ENCODE measurements at places on chromosomes 2 and 18. TPM values are rescaled to one million over a fixed set of nuclear protein-coding genes. Genes with fewer than 3 reads are reported as not detected.

KLHL29 gene
- 4.9 TPM for total RNA-seq

NCK2 gene
- 77.1 TPM for total RNA-seq

HNRNPLL gene
- total RNA-seq: 44.0 TPM

DSG1 gene
- total RNA-seq: not detected

RPRM gene
- not detected for total RNA-seq

HOXD12 gene
- total RNA-seq: not detected

GKN2 gene
- not detected for total RNA-seq

PRKCE gene
- 11.3 TPM for total RNA-seq

TTN gene
- total RNA-seq: 11.0 TPM

RIT2 gene
- total RNA-seq: not detected

ITGA4 gene
- total RNA-seq: 214 TPM

FBXO41 gene
- 16.6 TPM for total RNA-seq

CELF4 gene
- total RNA-seq: not detected

POTEJ gene
- not detected for total RNA-seq

GRP gene
- total RNA-seq: not detected

HOXD4 gene
- not detected for total RNA-seq

ALPP gene
- total RNA-seq: not detected

GALR1 gene
- total RNA-seq: not detected

FSHR gene
- total RNA-seq: not detected

NOL4 gene
- total RNA-seq: not detected

CLEC4F gene
- not detected for total RNA-seq

UCN gene
- 3.4 TPM for total RNA-seq

TTC39C gene
- 122 TPM for total RNA-seq

EPG5 gene
- 25.1 TPM for total RNA-seq

FER1L5 gene
- not detected for total RNA-seq

CABYR gene
- 1.2 TPM for total RNA-seq

CDKL4 gene
- total RNA-seq: 0.67 TPM

CPO gene
- not detected for total RNA-seq

TBR1 gene
- not detected for total RNA-seq

SGPP2 gene
- total RNA-seq: 0.38 TPM

EGR4 gene
- total RNA-seq: 0.10 TPM

ANKRD30BL gene
- not detected for total RNA-seq

MCM6 gene
- total RNA-seq: 89.8 TPM

CHRND gene
- total RNA-seq: not detected

HOXD8 gene
- total RNA-seq: not detected

SOS1 gene
- total RNA-seq: 203 TPM

EFR3B gene
- not detected for total RNA-seq

MSTN gene
- total RNA-seq: not detected

LBH gene
- total RNA-seq: 151 TPM

GBX2 gene
- total RNA-seq: not detected

CXXC1 gene
- 117 TPM for total RNA-seq
